ENCODE measurements at places on chromosomes 3 and 15. TPM values are rescaled to one million over a fixed set of nuclear protein-coding genes. Genes with fewer than 3 reads are reported as not detected.

FBXO40 gene
- not detected for total RNA-seq

SFMBT1 gene
- 8.8 TPM for total RNA-seq

LMLN gene
- 5.1 TPM for total RNA-seq

PHLDB2 gene
- 166 TPM for total RNA-seq

CHRNB4 gene
- not detected for total RNA-seq

GRK7 gene
- total RNA-seq = 0.23 TPM

CNTN3 gene
- total RNA-seq = 9.8 TPM

CLDN18 gene
- not detected for total RNA-seq

PPM1L gene
- 17.0 TPM for total RNA-seq

ACKR2 gene
- 7.8 TPM for total RNA-seq

RHO gene
- not detected for total RNA-seq

ATP13A4 gene
- 0.10 TPM for total RNA-seq

STAC gene
- 12.5 TPM for total RNA-seq

SNURF gene
- total RNA-seq = 21.4 TPM

NRROS gene
- total RNA-seq = 17.3 TPM

TMEM207 gene
- not detected for total RNA-seq

RBMS3 gene
- 157 TPM for total RNA-seq

MME gene
- 3.1 TPM for total RNA-seq

EPHA6 gene
- 1.8 TPM for total RNA-seq

GRIP2 gene
- 8.6 TPM for total RNA-seq

EOMES gene
- 0.36 TPM for total RNA-seq

ARIH2 gene
- total RNA-seq = 89.4 TPM

KIF7 gene
- total RNA-seq = 16.5 TPM

SLC12A1 gene
- total RNA-seq = 0.81 TPM

C2CD4B gene
- 4.4 TPM for total RNA-seq

GASK1A gene
- total RNA-seq = 12.2 TPM

COMMD2 gene
- total RNA-seq = 34.4 TPM

POLQ gene
- 0.63 TPM for total RNA-seq

HAPLN3 gene
- 82.3 TPM for total RNA-seq

TLR9 gene
- 0.42 TPM for total RNA-seq

CNTN4 gene
- 59.7 TPM for total RNA-seq

CCDC54 gene
- not detected for total RNA-seq

PRRT3 gene
- total RNA-seq = 1.7 TPM

SLC28A2 gene
- total RNA-seq = not detected

SLC15A2 gene
- 5.5 TPM for total RNA-seq

All from aorta (tissue), 5 donors.